ENCODE measurements at places on chromosomes 3 and 15. TPM values are rescaled to one million over a fixed set of nuclear protein-coding genes. Genes with fewer than 3 reads are reported as not detected.
A peak's percentile ranks its signal among the peaks of the same experiment; 100 is the strongest.

GRCh38 chr3:15819576-15819975, 21.8 kb upstream of the ANKRD28 start:
- no peak overlapping the region for H3K4me3 ChIP-seq
- DNase-seq = no peak
- H3K27ac ChIP-seq = no peak overlapping the region
- no peaks in the 10 kb centered on the region for H3K27me3 ChIP-seq

DNA sequence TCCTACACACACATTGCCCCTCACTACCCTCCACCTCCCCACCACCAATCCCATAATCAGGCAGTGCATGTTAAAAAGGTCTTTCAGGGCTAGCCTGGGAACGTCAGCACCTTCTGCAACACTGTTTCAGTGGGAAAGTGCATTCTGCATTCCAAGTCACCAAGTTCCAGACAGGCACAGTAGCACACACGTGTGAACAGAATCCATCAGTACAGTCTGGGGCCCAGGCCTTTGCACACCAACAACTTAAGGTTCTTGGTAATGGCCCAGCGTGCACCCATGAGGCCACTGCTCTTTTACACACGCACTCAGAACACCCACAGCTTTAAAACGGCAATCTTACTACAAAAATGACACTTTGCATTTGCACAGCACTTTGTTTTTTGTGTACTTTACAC, 1.2 kb downstream of the ANXA2 start:
- DNase-seq = no peak
- peaks cover 58% of the 10 kb centered on the region for H3K36me3 ChIP-seq
- peaks cover 4% of the 10 kb centered on the region for H3K27me3 ChIP-seq
- H3K4me1 ChIP-seq = peaks cover 66% of the 10 kb centered on the region

DNA sequence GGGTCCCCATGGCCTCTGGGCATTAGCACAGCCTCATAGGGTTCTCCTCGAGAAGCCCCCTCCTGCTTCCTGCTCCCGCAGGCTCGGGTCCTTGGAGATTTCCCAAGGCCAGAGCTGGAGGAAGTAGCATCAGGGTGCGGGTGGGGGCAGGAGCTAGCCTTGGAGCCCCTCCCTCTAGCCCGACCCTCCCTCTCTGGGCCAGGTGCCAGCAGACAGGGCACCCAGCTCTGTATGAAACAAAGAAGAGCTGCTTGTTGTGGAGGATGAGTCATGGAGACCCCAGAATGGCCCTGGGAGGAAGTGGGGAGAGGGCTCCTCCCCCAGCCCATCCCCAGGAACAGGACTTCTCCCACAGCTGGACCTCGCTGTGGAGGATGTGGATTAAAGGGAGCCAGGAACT, 29.2 kb downstream of the EPHB3 start:
- DNase-seq = no peak
- H3K27ac ChIP-seq = no peak overlapping the region
- no peak overlapping the region for H3K4me3 ChIP-seq
- H3K4me1 ChIP-seq = no peaks in the 10 kb centered on the region
- no peaks in the 10 kb centered on the region for H3K36me3 ChIP-seq

DNA sequence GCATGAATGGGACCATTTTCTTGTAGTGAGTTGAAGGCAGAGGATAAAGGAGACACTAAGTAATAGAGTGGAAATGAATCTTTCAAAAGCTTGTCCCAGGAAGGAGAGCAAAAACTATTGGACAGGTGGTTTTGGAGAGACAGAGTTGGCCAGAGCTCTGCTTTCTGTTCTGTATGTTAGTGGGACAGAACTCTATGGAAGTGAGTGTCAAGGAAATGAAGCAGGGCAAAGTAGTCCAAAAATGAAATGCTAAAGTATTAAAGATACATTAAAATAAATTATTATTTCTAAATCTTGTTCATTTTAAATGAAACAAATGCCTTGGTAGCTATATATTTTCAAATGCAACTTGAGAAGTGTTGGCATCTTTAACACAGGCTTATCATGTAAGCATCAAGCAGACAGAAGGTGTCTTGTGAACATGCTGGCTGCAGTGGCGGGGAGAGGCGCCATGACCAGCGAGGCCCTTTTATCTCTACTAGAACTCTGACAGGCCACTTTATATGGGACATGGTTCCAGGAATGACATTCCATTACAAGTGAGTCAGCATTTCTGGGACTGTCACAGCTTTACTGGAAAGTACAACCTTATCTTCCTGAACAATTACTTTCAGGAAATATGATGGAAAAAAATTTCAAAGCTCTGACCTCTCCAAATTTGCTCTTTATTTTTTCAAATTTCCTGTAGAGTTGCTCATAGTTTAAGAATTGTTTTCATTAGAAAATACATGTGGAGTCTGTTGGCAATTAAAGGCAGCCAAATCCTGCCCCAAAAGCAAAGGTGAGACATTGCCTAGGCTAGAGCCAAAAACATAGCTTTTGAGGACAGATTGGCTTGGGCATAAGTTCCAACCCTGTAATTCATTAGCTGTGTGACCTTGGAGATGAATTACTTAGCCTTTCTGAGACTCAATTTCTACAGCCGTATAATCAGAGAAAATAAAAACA, 106.5 kb downstream of the ECT2 start:
- H3K4me1 ChIP-seq = no peaks in the 10 kb centered on the region
- H3K4me3 ChIP-seq = no peak overlapping the region
- peaks cover 4% of the 10 kb centered on the region for H3K27me3 ChIP-seq
- no peak overlapping the region for H3K27ac ChIP-seq

Gene KNL1
- total RNA-seq = 54.7 TPM

Gene OSTN
- not detected for total RNA-seq

DNA sequence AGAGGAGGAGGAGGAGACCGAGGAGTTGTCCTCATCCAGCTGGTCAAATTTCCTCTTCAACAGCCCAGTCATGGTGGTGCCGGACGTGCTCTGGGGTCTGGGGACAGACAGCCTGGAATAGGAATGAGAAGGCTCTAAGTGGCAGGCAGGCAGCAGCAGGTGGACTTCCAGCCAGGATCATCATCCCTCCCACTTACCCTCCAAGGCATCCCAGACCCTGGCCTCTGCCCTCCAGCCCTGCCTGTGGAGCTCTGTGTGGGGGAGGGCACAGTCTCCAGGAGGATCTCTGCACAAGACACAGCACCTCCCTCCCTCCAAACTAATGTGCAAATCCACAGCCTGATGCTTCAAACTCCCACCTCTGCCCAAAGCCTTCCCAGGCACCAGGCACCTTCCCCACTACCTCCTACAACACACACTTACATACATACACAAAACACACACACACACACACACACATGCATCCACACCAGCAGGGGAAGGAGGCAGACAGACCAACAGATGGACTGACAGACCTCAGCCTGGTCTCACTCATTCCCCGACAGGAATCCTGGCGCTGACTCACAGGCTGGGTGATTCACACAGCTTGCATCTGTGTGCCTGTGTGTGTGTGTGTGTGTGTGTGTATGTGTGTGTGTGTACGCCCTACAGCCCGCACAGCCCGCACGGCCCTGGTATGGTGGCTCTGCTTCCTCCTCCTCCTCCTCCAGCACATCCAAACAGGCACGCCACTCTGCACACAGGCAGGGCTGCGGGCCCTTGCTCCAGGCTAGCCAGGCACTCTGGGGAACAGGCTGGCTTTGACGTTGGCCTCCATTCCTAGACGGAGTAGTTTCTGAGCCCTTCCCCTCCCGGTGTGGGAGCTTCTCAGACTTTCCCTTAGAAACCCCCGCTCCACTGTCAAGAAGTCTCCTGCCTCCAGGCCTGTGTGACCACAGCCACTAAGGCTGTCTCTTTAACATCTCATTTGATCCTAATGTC, 6.5 kb downstream of the CSRNP1 start:
- peaks cover 90% of the 10 kb centered on the region for H3K36me3 ChIP-seq
- H3K4me3 ChIP-seq = peak overlapping the region; percentile 98
- peak; percentile 82 for DNase-seq
- H3K27ac ChIP-seq = peak overlapping the region; percentile 98
- H3K4me1 ChIP-seq = peaks cover 71% of the 10 kb centered on the region
- H3K27me3 ChIP-seq = no peaks in the 10 kb centered on the region
